ENCODE measurements at places on chromosomes 11 and 22.

DNA sequence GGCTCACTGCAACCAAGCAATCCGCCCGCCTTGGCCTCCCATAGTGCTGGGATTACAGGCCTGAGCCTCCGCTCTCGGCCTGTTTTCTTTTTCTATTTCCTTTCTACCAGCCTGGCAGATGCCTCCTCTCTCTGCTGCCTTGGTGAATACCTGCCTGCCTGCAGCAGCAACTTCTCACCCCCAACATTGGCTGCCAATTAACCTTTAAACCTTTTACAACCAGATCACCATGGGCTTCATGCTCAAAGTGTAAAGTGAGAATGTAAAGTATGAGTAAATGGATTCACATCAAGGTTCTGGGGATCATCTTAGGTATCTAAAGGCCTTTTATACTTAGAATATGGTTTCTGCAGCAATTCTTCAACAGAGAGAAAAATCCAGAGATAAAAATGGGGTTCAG lies 13.0 kb upstream of the FCHSD2 start:
- DNase-seq = no peak

- no peak for DNase-seq
Observed at GRCh38 chr22:46183733-46184132, 33.4 kb downstream of the PPARA start.

DNA sequence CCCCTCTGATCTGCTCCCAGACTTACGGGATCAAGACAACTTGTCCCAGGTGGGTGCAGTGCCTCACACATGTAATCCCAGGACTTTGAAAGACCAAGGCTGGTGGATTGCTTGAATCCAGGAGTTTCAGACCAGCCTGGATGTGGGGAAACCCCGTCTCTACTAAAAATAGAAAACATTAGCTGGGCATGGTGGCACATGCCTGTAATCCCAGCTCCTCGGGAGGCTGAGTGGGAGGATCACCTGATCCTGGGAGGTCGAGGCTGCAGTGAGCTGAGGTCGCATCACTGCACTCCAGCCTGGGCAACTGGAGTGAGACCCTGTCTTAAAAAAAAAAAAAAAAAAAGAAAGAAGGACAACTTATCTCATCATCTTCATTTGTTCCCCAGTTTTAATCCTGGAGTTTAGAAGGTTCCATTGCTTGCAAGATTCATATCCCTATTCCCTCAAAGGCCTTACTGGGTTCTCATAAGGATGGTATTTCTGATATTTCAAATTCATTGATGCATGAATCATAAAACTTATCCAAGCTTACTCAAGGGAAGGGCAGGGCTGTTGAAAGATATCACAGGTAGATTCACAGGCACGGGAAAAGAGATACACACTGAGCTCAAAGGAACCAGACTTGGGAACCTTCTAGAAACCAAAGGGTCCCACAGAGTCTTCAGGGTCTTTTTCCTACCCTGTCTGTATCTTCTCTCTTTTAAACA lies 14.6 kb downstream of the ENDOD1 start:
- DNase-seq = no peak

GRCh38 chr11:8832571-8833260 lies 78.3 kb upstream of the AKIP1 start:
- no peak for DNase-seq

DNA sequence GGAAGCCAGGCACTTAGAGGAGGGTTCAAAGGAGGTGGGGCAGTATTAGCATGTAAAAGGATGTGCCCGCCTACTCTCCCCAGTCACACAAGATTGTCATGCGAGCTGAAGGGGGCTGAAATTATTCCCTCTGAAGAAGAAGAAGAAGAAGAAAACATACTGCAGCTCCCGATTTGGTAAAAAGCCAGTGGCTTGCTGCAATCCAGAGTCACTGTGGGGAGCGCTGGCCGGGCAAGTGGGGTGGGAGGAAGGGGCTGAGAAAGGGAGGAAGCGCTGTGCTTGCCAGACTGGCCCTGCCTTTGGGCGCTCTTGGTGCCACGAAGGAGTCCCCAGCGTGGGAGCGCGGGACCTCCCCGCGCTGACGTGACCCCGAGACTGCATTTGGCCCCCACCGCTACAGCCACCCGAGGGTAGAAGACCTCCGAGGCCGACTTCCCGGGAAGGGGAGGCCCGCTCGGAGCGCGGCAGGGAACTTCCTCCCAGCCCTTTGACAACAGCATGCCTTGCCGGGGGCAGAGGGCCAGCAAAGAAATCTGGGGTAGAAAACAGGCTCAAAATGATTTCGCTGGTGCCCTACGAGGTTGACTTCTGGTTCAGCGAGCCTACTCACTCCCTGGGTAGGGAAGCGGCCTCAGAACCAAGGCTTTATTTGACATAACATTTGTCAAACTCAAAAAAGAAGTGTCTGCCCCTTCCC lies 906.3 kb downstream of the DLG2 start:
- no peak for DNase-seq

GRCh38 chr11:10878408-10879214 lies 20.8 kb upstream of the ZBED5 start:
- no peak for DNase-seq

GRCh38 chr11:34340653-34341052 lies 17.2 kb downstream of the ABTB2 start:
- DNase-seq = no peak

GRCh38 chr11:35143297-35144135 lies 4.5 kb downstream of the CD44 start:
- DNase-seq = no peak

DNA sequence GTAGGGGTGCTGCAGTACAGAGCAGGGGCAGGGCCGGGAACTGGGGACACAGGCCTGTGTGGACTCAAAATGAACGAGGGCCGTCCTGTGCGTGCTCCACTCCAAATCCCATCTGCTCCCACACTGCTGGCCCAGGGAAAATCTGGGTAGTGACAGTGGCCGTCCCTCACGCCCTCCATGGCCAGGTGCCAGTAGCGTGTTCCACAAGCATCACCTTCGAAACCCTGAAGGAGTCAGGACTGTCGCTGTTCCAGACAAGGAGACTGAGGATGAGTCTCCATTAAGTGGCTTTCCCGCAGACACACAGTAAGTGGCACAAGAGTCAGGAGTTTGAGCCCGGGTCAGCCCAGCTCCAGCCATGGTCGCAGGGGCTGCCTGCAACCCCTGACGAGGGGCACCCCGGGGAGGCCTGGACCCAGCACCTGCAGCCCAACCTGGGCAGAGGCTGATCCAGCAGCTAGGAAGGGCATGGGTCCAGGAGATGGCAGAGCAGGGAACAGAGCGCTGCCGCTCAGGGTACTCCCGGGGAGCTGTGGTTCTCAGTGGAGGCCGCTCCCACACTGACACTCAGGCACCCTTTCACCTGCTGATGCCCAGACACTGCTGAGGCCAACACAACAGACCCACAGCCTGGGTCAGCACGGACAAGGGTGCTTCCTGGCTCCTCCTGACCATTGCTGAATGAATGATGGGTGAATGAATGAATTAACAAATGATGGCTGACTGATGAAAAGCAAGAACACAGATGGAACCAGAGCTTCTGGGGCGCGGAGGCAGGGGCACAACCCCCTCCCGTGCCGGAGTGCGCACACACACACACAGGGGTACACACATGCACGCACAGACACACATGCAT lies 35.3 kb downstream of the IGF2 start:
- DNase-seq = no peak

DNA sequence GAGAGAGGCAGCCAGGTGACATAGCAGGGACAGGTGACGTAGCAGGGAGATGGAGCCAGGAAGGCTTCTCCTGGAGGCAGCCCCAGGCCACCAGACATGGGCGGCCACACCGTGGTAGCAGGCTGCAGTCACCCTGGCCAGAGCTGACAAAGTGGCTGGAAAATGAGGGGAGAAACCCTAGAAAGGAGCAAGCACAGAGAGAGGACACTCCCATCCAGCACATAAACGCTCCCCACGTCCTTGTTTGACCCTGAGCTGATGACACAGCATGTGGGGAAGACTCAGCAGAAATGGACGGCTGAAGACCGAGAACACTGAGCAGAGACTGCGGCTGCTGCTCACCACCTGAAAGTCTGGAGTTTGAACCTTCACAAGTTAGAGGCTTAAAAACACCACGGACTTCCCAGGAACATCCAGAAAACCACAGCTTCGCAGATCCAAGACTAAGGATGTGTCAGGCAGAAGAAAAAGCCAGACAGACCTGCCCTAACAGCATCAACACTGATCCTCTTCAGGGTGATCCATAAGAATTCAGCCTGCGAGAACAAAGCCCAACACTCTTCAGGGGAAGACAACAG lies 28.7 kb downstream of the DRD4 start:
- no peak for DNase-seq

- no peak for DNase-seq
Observed at GRCh38 chr22:39280250-39280649, 35.5 kb upstream of the PDGFB start.

DNA sequence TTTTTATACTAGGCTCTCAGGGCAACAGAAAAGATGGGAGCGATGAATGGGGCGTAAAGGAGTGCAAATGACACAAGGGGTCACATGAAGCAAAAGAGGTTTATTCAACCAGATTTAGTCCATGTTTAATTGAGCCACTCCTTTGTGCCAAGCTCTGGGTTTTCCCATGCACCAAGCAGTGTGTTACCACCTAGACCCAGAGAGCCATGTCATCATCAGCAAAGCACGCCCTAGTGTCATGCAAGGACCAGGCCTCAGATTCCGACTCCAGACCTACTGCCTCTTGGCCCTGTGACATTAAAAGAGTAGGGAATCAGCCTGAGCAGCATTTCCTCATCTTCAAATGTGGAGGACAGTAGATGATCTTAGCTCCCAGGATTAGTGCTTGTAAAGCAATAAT lies 1.1 kb upstream of the IGLL5 start:
- DNase-seq = no peak

DNA sequence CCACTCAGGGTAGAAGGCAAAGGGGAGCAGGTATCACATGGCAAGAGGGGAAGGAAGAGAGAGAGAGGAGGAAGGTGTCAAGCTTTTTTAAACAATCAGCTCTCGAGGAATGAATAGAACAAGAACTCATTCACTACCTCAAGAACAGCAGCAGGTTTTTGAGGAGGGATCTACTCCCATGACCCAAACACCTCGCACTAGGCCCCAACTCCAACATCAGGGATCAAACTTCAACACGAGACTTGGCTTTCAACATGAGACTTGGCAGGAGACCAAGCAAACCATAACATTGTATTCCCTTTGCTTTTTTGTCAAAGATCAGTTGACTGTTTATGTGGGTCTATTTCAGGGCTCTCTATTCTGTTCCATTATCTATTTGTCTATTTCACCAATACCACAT lies 26.9 kb upstream of the APOBEC3A start:
- no peak for DNase-seq

DNA sequence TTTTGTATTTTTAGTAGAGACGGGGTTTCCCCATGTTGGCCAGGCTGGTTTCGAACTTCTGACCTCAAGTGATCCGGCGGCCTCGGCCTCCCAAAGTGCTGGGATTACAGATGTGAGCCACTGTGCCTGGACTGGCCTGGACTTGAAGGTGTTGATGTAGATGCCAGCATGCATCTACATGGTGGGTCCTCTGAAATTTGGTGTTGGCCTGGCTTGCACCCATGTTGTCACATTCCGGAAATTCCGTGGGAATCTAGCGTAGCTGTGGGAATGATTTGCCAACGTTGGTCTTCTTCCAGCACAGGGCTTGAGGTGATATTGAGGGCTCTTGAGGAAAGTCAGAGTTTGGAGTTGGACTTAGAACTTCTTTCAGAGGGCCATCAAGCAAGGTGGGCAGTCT lies 6.5 kb downstream of the PACS1 start:
- DNase-seq = no peak

DNA sequence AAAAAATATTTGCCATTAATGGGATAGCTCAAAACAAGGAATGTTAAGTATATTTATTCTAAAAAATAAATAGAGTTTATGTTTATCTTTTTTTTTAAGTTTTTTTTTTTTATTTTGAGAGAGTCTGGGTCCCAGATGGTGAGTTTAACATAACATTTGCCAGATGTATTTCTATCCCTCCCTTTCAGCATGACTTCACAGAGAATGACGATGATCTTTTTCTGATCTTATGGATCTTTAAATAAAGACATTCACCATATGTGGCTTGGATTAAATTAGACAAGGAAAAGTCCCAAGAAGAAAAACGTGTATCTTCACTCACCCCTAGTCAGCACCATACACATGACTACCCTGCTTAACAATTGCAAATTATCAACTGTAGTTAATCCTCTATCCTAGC lies 839.8 kb upstream of the CNTN5 start:
- DNase-seq = no peak

GRCh38 chr11:34640050-34640923 lies 19.4 kb downstream of the EHF start:
- DNase-seq = no peak
